ENCODE measurements at places on chromosomes 7 and 10. TPM values are rescaled to one million over a fixed set of nuclear protein-coding genes. Genes with fewer than 3 reads are reported as not detected.

The CPA2 gene
- not detected for total RNA-seq

The SEC31B gene
- total RNA-seq: 5.3 TPM

The GNGT1 gene
- not detected for total RNA-seq

DNA sequence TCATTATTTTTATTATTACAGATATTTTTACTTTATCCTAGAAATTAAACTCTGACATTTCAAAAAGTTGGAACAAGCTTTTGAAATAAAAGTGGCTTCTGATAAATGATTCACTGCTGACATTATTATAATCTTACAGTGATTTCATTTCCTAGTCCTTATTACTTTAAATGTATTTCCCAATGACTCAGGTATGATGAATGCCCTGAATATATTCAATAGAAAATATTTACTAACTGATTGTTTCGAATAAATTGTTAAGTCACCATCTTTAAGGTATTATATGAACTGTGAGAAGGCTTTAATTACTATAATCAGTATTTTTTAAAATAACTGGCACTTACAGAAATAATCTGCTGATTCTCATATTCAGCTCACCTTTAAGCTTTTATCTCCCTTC lies 21.6 kb downstream of the DKK1 start:
- peak; percentile 72 for DNase-seq

Measured in osteoblast (primary cell).